Stimulated activated CD4-positive, alpha-beta T cell treated with anti-CD3 and anti-CD28 coated beads, Interleukin-4, amount 100 ng/mL, for 1 hour (primary cell): ENCODE measurements at places on chromosomes 3 and 15.

- no peak for DNase-seq
Measured at GRCh38 chr15:58077427-58077826, 11.9 kb upstream of the ALDH1A2 start.

DNA sequence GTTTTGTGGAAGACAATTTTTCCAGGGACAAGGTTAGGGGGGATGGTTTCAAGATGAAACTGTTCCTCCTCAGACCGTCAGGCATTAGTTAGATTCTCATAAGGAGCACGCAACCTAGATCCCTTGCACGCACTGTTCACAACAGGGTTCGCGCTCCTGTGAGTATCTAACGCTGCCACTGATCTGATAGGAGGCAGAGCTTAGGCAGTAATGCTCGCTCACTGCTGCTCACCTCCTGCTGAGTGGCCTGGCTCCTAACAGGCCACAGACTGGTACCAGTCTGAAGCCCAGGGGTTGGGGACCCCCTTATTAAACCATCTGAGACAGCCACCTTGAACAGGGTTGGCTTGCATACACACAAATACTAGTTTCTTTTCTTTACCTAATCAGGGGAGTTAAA is 13.5 kb upstream of the IMPG2 start:
- DNase-seq = no peak

DNA sequence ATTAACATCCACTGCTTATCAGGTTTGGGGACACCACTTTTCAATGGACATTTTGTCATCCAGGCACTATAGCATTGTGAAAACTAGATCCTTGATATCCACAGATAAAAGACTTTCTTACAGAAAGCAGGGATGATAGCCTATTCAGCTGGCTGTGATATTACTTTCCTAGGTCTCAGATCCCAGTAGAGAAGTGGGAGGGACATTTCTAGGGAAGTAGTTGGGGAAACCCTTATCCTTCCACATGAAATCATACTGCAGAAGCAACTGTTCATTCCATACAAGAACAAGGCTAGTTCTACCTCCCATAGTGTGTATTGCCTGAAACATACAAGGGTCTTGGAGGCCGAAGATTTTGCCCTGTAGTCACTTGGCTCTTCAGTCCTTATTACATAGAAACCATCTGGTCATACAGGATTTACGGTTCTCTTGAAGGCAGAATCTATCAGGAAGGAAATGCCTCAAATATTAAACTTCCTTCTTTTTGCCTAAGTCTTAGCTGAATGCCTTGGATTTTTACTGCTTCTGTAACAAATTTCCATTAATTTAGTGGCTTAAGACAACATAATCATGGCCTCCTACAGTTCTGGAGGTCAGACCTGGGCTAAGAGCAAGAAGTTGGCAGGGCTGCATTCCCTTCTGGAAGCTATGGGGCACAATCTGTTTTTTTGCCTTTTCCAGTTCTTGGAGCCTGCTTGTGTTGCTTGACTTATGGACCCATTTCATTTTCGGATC is 119.4 kb downstream of the ECT2 start:
- DNase-seq = no peak

GRCh38 chr3:139518306-139518705 is 21.2 kb downstream of the RBP1 start:
- DNase-seq = no peak

- no peak for DNase-seq
Measured at GRCh38 chr3:24802614-24803013, 308.0 kb upstream of the THRB start.

GRCh38 chr15:74869726-74870407 is 3.3 kb downstream of the SCAMP2 start:
- DNase-seq = peak; percentile 10

- DNase-seq = no peak
Measured at GRCh38 chr3:197942956-197943556, 6.9 kb upstream of the RPL35A start.

- no peak for DNase-seq
Measured at GRCh38 chr15:77631745-77632533, 773 bp downstream of the LINGO1 start.

GRCh38 chr3:46882377-46883053 is 5.0 kb downstream of the PTH1R start:
- DNase-seq = peak; percentile 6

DNA sequence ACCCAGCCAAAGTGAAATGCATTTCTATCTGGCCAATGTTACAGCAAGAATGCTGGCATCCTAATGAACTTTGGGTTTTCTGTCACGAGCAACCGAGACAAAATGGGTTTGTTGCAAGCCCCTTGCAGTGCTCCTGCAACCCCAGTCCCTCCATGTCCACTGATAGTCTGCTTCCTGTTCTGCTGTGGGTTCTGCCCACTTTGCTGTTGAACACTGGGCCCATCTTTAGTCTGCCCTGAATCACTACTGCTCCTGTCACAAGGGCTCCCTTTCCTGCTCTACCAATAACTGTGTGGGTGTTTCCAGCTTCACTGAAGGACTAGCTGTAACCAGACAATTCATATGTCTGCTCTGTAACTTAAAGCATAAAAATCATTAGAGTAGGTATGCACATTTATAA is 12.7 kb upstream of the OXSR1 start:
- DNase-seq = no peak

- no peak for DNase-seq
Measured at GRCh38 chr15:69794645-69795469, 302.9 kb downstream of the TLE3 start.

DNA sequence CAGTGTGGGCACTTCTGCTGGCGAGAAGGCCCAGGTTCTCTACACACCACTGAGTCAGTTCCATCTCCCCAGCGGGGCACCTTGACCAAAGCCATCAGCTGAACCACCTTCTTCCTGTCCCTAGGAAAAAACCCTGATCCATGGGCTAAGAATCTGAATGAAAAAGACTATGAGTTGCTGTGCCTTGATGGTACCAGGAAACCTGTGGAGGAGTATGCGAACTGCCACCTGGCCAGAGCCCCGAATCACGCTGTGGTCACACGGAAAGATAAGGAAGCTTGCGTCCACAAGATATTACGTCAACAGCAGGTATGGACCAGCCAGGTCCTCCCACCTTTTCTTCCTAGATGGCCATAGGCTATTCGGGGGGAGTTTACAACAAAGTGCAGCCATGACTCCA is 29.1 kb downstream of the TF start:
- DNase-seq = no peak

- DNase-seq = no peak
Measured at GRCh38 chr15:67148196-67148701, 82.8 kb downstream of the SMAD3 start.

- no peak for DNase-seq
Measured at GRCh38 chr3:129384594-129385323, 43.7 kb downstream of the EFCAB12 start.

GRCh38 chr15:90231028-90232017 is 2.4 kb downstream of the CIB1 start:
- DNase-seq = peak; percentile 63

DNA sequence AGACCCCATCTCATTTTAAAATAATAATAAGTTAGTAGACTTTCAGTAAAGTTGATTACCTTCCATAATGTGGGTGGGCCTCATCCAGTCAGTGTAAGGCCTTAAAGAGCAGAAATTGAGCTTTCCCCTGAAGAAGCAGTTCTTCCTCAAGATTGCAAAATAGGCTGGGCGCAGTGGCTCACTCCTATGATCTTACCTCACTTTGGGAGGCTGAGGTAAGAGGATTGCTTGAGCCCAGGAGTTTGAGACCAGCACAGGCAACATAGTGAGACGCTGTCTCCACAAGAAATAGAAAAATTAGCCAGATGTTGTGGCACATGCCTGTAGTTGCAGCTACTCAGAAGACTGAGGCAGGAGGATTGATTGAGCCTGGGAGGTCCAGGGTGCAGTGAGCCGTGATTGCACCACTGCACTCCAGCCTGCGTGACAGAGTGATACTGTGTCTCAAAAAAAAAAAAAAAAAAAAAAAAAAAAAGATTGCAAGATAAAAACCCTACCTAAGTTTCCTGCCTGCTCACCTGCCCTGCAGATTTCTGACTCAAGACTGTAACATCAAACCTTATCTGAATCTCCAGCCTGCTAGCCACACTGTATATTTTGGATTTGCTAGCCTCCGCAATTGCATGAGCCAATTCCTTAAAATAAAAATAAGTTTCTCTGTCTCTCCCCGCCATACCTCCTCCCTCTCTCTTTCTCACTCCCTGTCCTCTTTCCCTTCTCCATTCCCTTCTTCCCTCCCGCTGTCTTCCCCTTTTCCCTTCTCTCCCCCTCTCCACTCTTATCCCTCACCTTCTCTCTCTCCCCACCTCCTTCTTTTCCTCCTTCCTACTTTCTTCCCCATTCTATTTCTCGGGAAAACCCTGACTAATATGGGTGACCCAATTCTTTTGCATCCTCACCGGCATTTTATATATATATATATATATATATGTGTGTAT is 16.9 kb downstream of the KLHL18 start:
- no peak for DNase-seq

- no peak for DNase-seq
Measured at GRCh38 chr3:138060792-138061191, 50.8 kb downstream of the CLDN18 start.

DNA sequence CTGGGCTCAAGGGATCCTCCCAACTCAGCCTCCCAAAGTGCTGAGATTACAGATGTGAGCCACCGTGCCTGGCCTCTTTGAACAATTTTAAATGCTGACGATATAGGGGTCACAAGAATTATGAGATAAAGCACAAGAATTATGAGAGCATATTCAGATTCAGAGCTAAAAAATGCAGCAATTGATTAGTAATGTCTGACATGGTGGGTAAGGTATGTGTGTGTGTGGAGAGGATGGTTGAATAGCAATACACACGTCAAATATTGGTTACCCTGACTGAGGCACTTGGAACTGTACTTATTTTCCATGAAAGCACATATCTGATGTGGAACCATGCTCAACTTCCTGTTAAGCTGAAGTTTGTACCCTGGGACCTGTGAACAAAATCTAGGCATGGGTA is 115.6 kb downstream of the EOMES start:
- DNase-seq = no peak

DNA sequence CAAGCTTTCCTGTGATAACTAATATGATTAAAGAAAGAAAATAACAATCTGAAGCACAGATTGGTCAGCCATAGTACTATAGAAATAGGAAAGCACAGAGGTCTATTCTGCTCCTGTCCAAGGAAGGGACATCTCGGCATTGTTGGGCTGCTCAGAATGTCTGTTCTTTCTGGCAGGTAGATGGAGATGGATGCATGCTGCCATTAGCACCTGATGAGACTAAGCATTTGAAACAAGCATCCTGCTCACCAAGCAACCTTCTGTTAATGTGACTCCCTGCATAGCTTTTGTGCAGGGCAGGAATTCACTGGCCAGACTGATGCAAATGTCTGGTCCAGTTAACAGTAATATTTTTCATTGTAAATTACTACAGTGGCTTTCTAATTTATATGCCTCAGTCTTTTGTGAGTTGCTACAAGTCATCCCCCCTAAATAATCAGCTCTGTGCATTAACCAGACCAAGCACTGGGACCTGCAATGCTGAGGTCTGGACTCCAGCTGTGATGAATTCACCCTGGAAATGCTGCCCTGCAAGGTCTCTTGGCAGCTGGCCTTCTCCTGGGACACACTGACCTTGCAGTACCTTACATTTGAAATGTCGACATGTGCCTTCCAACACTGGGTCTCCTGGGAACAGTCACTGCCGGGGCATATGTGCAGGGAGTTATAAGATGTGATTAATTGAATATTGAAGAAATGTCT is 1123.7 kb downstream of the IGSF11 start:
- DNase-seq = no peak

DNA sequence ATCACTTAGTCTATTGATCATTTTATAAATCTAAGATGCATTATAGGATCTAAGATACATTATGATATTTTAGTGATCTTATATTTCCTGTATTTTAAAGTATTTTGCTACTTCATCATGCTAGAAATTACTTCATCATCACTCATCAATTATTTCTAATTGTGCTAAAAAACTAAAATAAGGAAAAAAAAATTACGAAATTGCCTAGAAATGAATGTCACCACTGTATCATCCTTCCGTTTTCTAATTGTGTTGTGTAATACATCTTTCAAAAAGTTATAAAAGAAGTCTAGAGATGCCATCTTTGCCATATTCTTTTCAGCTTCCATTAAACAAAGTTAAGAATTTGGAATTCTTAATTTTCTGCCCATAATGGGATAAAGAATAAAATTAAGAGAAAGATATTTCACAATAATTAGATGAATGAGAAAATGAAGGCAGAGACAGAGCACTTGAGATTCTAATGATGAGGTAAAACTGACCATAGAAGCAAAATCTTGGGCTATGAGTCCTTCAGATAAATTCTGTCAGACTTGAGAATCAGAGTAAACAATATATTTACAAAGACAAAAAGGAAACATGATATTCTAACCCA is 48.8 kb downstream of the ALDH1A2 start:
- no peak for DNase-seq

DNA sequence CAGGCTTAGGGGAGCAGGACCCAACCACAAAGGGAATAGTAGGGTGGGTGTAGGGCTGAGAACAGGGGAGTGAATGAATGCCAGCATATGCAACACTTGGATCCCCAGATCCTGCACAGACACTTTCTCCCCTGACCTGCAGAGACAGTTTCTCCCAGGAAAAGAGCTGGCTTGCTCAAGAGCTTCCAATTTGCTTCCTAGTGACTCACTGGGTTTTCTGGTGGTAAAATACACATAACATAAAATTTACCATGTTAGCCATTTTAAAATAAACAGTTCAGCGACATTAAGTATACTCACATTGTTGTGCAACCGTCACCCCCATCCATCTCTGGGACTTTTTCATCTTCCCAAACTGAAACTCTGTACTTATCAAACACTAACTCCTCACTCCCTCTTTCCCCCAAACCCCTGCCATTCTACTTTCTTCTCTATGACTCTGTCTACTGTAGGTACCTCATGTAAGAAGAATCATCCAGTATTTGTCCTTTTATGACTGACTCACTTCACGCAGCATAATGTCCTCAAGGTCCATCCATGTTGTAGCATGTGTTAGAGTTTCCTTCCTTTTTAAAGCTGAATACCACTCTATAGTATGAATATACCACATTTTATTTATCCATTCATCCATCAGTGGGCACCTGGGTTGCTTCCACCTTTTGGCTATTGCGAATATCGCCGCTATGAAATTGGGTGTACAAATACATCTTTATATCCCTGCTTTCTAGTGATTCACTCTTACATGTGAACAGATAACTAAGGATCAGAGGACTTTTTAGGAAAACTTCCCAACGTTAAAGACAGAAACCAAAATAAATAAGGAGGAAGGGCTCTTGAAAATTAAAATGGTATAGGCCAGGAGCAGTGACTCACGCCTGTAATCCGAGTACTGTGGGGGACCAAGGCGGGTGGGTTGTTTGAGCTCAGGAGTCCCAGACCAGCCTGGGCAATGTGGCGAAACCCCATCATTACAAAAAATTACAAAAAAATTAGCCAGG is 95.6 kb upstream of the TJP1 start:
- DNase-seq = no peak
